Epithelial cell of umbilical artery (primary cell): ENCODE measurements at places on chromosomes 6 and 20. TPM values are rescaled to one million over a fixed set of nuclear protein-coding genes. Genes with fewer than 3 reads are reported as not detected.

The CPNE5 gene
- 4.6 and 5.8 TPM in 2 replicates for total RNA-seq

The ZC2HC1B gene
- not detected in 2 replicates for total RNA-seq

The BHLHE23 gene
- not detected in 2 replicates for total RNA-seq

The CD83 gene
- 0.32 and 1.2 TPM in 2 replicates for total RNA-seq

The RIPOR3 gene
- under 0.01 and 0.76 TPM in 2 replicates for total RNA-seq

The RFX6 gene
- not detected in 2 replicates for total RNA-seq

The OR2W1 gene
- not detected in 2 replicates for total RNA-seq

The ADGRF4 gene
- under 0.01 TPM in 1 of 2 replicates, not detected in the other for total RNA-seq

The SLC22A1 gene
- under 0.01 TPM in 1 of 2 replicates, not detected in the other for total RNA-seq

The PCK1 gene
- not detected in 2 replicates for total RNA-seq

The PAX1 gene
- total RNA-seq = not detected in 2 replicates

The LAMA4 gene
- total RNA-seq = 307 and 441 TPM in 2 replicates

The TSPO2 gene
- not detected in 2 replicates for total RNA-seq

The ABHD16B gene
- not detected in 2 replicates for total RNA-seq

The NOX3 gene
- total RNA-seq = not detected in 2 replicates

The MACROD2 gene
- total RNA-seq = 0.61 and 0.65 TPM in 2 replicates

The TMC2 gene
- total RNA-seq = not detected in 2 replicates

The ZNF335 gene
- 8.1 and 10.5 TPM in 2 replicates for total RNA-seq

The DAAM2 gene
- under 0.01 TPM in 1 of 2 replicates, not detected in the other for total RNA-seq

The CLVS2 gene
- total RNA-seq = not detected in 2 replicates

The RNF182 gene
- total RNA-seq = 0.32 and 0.61 TPM in 2 replicates

The CDSN gene
- not detected in 2 replicates for total RNA-seq

The RTN4IP1 gene
- 6.5 and 7.4 TPM in 2 replicates for total RNA-seq

The SUN5 gene
- not detected in 2 replicates for total RNA-seq

The OR12D3 gene
- not detected in 2 replicates for total RNA-seq

The PTK6 gene
- not detected in 2 replicates for total RNA-seq

The SNAP25 gene
- total RNA-seq = 0.15 TPM in 1 of 2 replicates, not detected in the other

The NTSR1 gene
- 0.65 and 2.7 TPM in 2 replicates for total RNA-seq

The SIRPD gene
- not detected in 2 replicates for total RNA-seq

The MLN gene
- not detected in 2 replicates for total RNA-seq

The TMEM74B gene
- total RNA-seq = 0.32 TPM in 1 of 2 replicates, not detected in the other

The POU5F1 gene
- total RNA-seq = not detected in 2 replicates

The GTF3C6 gene
- total RNA-seq = 51.0 and 92.9 TPM in 2 replicates

The KCNB1 gene
- total RNA-seq = under 0.01 TPM in 1 of 2 replicates, not detected in the other

The SEL1L2 gene
- total RNA-seq = not detected in 2 replicates

The DYNLT2 gene
- 0.61 and 0.97 TPM in 2 replicates for total RNA-seq

The SLC26A8 gene
- total RNA-seq = not detected in 2 replicates

The PLEKHG1 gene
- total RNA-seq = 27.6 and 32.2 TPM in 2 replicates

The TINAG gene
- 0.32 TPM in 1 of 2 replicates, not detected in the other for total RNA-seq

The IPCEF1 gene
- 0.32 TPM in 1 of 2 replicates, not detected in the other for total RNA-seq

The HLA-DRB5 gene
- total RNA-seq = not detected in 2 replicates

The ADISSP gene
- 20.2 and 29.6 TPM in 2 replicates for total RNA-seq

The FLRT3 gene
- total RNA-seq = under 0.01 and 0.46 TPM in 2 replicates

The TAF8 gene
- total RNA-seq = 15.6 and 28.4 TPM in 2 replicates

The THBS2 gene
- total RNA-seq = 3.6 and 6.5 TPM in 2 replicates

The C20orf202 gene
- total RNA-seq = not detected in 2 replicates

The SMPDL3A gene
- 4.2 and 5.0 TPM in 2 replicates for total RNA-seq

The C2 gene
- not detected in 2 replicates for total RNA-seq

The TMEM244 gene
- not detected in 2 replicates for total RNA-seq
